ENCODE measurements at places on chromosomes 11 and 22.

DNA sequence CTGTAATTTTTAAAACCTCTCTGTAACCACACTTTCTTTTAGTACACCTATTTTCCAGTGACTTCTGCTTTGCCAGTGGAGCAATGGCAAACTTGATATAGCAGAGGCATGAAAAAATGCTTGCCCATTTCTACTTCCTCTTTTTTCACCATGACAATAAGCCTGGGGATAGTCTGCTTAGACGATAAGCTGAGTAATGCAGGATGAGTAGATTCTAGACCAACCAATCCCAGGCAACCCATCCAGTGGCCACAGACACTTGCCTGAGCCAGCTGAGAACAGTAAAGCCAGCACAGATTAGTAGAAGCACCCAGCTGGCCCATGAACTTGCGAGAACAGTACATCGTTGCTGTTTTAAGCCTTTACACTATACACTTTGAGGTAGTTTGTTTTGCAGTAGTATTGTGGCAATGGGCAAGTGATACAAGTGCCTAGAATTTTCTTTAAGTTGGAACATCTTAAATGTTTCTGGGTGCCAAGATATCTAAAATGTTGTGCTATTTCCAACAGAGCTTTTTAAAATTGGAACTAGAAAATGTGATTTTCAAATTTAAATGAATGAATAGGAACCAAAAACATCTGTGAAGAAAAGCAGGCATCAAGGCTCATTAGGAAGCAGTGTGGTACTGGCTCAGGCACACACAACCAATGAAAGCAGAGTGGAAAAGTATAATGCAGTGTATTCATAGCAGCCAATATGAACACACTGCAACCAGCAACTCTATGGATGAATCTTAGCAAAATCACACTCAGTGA is 37.7 kb downstream of the DDI1 start:
- peak; percentile 17 for DNase-seq

DNA sequence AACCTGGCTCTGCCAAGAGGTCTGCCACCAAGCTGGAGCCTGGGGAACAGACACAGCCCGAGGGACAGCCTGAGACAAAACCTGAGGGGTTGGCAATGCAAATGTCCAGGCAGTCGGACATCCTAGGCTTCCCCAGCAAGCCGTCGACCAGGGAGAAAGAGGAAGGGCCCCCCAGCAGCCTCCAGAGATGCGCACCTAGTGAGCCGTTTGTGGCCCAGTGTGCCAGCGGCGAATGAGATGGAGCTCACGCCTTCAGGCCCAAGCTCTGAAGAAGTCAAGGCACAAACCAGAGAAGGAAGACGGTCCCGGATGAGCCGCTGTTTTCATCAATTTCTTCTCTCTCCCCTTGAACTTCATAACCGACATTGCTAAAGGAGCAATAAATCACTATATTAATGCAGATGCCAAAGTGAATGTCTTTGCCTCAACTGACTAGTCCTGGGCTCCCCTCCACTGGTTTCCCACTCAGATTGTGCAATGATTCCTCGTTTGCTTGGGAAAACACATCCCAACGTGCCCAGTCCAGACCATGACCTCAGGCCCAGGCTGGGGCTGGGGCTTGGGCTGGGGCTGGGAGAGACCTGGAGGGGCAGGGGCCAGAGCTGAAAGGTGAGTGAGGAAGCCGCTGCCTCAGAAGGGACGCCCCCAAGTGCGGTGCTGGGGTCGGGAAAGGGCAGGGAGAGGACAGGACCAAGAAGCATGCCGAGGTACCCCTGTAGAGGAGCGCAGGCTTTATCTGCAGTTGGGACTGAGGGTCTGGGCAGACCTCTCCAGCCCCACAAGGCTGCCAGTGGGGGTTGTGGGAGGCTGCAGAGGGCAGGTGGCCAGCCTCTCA is 3.5 kb upstream of the DGCR2 start:
- DNase-seq: no peak

GRCh38 chr11:31795706-31796498 is 15.2 kb downstream of the PAX6 start:
- no peak for DNase-seq

DNA sequence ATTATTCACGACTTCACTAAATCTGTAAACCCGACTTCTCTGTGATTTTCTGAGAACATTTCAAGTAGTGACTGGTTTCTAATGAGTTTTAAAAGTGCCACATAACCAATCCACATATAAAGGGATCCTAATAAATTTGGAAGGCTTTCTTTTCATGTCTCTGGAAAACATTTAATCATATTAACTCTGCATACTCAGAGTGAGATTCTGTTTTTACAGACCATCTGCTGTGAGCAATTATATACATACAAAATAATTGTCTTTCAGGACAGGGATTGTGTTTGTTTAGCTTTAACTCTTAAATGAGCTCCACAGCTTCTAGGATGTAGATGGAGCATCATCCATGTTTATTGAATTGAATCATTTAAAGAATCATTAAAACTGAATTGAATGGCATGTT is 65.1 kb downstream of the PRMT3 start:
- peak; percentile 87 for DNase-seq

DNA sequence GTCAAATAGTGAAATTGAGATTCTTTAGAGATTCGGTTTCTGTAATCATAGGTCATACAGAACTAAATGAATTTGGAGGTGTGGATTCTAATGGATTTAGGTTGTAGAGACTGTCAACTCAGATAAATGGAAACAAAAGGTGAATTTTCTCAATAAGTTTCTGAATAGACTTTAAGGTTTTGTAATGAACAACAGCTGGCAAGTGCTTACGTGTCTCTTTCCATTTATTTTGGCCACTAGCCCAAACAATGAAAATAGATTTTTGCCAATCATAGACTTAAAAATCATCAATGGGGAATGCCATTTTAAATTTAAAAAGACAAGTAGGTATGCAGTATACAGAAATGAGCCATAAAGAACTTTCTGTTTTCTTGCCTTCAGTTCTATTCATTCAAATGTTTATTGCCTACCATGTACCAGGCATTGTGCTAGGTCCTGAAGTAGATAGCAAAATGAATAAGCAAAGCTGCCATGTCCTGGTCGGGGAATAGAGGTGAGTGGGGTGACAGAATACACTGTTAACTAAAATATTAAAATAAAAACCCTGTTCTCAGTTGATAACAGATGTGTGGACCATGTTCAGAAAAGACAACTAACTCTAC is 16.9 kb upstream of the TMEM135 start:
- no peak for DNase-seq

Data from NCI-H69 (cell line).